ENCODE measurements at places on chromosomes 3 and 15.
A peak's percentile ranks its signal among the peaks of the same experiment; 100 is the strongest.

DNA sequence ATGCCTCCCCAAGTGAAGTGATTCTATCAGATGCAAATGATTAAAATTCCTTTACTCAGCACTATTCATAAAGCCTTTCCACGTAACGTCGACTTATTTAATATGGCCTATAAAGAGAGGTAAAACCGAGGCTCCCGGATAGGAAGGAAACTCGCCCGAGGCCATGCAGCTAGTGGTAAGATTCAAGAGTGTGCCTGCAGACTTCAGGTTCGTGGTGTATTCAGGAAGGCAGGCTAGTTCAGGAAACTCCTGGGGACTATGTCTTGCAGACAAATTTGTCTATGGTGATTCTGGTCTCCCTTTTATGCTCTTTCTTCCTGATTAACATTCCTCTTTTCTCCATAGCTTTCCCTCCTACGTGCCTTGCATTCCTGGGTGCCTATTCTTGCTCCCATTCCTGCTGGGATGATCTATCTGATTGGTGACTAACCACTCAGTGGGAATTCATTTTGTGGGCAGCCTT, 150.7 kb downstream of the SST start:
- DNase-seq: no peak

DNA sequence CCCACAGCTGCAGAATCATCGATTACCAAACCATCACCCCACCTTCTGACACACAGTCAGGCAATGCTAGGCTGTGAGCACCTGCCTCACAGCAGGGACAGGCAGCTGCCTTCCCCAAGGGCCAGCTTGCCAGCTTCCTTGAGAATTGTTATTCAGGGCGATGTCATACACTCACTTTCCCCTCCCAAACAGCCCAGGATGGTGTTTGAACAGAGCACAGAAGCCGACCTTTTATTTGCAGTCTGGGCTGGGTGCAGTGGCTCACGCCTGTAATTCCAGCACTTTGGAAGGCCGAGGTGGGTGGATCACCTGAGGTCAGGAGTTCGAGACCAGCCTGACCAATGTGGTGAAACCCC, 84.5 kb upstream of the HERC1 start:
- no peak for DNase-seq

GRCh38 chr15:51622604-51623370, at the start of gene DMXL2:
TSS of gene DMXL2 (minus strand) at chr15:51622771. CDS start at chr15:51622545, 226 bp downstream.
- DNase-seq: peak; percentile 33

DNA sequence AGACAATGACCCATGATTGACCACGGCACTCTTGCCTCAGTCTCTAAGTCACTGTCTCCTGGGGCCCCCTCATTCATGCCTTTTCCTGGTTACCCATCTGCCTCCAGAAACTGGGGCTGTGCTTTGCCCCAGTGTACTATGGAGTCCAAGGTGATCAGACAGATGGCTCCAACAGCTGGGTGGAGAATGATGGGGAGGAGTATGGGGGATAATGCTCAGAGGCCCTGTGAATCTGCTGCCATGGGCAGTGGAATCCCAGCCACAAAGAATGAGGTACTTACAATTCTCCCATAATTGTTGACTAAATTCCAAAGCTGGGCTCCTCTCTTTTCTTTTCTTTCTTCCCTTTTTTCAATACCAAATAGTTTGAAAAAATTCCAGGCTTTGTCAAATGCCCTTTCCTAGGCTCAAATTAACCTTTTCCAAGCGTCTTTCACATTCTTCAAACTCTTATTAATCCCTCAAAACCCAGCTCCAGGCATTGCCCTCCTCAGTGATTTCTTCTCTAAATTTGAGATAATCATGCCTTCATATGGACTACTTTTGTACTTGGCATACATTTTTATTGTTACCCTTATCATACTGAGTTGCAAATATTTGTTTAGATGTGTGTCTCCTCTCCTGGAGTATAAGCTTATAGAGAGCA, 148.5 kb upstream of the ICE2 start:
- no peak for DNase-seq

- no peak for DNase-seq
Observed at GRCh38 chr15:91151781-91152563, 51.9 kb downstream of the SV2B start.

- no peak for DNase-seq
Observed at GRCh38 chr3:94106268-94106667, 43.4 kb downstream of the NSUN3 start.

GRCh38 chr15:39270221-39270855, 310.5 kb upstream of the THBS1 start:
- DNase-seq: no peak

GRCh38 chr15:100777821-100778220, 101.8 kb upstream of the ALDH1A3 start:
- DNase-seq: no peak

- DNase-seq: no peak
Observed at GRCh38 chr3:78701537-78701936, 1066.3 kb downstream of the ROBO1 start.

DNA sequence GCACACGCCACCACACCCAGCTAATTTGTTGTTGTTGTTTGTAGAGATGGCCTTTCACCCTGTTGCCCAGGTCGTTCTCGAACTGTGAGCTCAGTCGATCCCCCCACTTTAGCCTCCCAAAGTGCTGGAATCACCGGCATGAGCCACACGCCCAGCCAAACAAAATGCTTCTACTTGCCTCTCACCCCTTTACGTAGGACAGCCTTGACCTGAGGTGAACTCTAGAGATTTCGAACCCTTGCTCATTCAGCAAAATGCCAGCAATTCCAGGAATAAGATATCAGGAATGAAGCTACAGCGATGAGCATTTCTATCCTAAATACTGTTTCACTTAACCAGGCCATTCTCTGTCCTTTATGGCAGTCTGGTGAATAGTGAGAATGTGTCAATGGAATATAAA, 135.0 kb downstream of the LRRK1 start:
- DNase-seq: no peak

GRCh38 chr15:98649472-98650416, 1.4 kb downstream of the IGF1R start:
- no peak for DNase-seq

GRCh38 chr3:158748237-158748828, 16.1 kb upstream of the RARRES1 start:
- DNase-seq: no peak

DNA sequence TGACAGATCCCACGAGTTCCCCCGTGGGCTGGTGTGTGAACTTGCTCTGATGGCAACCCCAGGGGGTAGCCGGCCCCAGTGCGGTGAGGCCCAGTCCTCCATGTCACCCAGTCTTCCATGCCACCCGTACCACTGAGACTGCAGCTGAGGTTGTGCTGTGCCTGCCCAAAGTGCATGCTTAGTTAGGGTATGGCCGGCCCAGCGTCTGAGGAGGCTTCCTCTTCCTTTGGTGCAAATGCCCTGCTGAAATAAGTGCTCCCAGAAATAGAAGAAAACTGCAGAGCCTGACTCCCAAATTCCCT, 31.5 kb downstream of the MGLL start:
- no peak for DNase-seq

- DNase-seq: no peak
Observed at GRCh38 chr3:48894516-48894915, 4.2 kb downstream of the SLC25A20 start.

DNA sequence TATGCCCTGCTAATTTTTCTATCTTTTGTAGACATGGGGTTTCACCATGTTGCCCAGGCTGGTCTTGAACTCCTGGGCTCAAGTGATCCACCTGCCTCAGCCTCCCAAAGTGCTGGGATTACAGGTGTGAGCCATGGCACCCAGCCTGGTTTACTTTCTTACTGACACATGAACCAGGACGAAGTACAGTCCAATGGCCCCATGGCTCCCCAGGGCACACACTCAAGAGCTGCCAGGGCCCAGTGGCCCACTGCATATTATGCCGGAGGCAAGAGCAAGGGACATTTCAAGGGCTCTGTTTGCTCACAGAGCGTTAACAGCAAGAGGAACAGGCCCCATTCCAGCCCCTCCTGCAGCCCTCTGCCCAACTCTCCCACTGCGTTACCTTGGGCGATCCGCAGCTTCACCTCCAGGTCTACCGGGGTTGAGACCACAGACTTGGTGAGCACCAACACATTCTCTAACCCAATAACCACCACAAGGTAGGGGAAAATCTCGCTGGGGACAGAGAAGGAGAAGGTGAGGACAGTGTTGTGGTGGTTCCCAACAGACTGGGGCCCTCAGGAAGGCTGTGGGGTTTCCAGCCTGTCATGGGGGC, 42.8 kb downstream of the PTPN23 start:
- no peak for DNase-seq

GRCh38 chr3:13517253-13517977, 31.5 kb upstream of the FBLN2 start:
- no peak for DNase-seq

GRCh38 chr15:43390723-43391122, 19.8 kb downstream of the TUBGCP4 start:
- no peak for DNase-seq

- no peak for DNase-seq
Observed at GRCh38 chr15:88874684-88875083, 20.7 kb downstream of the HAPLN3 start.

All from activated CD8-positive, alpha-beta memory T cell treated with anti-CD3 and anti-CD28 coated beads for 4 hours (primary cell).